LNCaP clone FGC (cell line): ENCODE measurements at places on chromosomes 12 and 14.

GRCh38 chr12:56581418-56582145, 48.5 kb downstream of the BAZ2A start:
- DNase-seq, result no peak

GRCh38 chr14:89085737-89086382, 261.4 kb downstream of the TTC8 start:
- DNase-seq, result no peak

GRCh38 chr12:14618983-14619382, 51.3 kb upstream of the PLBD1 start:
- DNase-seq, result no peak

- DNase-seq, result no peak
Observed at GRCh38 chr12:71430756-71431155, 8.8 kb upstream of the LGR5 start.

DNA sequence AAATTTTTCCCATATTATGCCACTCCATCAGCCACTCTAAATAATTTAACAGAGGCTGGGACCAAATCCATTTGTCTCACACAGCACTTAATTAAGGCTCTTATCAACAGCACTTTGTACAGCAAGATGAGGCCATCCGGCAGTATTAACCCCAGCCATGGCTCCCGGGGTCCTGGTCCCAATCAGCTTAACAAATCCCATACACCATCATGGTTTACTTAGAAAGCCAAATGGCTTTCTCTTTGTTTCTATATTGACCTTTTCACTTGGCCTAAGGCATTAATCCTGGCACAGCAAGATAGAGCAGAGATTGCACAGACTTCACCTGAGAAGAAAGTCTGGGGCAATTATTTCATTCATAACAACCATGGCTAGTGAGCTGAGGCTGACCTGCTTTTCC, 38.6 kb downstream of the SPTSSA start:
- no peak for DNase-seq

DNA sequence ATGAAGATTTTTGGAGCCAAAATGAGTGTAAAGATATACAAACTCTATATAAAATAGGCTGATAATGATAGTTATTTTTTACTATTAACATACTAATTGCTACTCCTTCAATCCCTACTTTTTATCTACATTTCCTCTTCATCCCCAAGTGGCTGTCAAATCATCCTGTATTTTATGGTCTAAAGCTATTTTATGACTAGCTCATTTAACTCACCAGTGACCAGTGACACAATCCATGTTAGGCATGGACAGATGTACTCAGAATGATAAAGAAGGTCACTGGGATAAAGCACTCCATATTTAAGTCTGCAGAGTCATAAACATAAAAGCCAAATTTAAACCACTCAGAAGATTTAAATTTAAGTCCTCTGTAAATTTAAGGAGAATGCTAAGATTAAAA, 183.0 kb downstream of the MED13L start:
- DNase-seq, result no peak
